ENCODE measurements at places on chromosomes 7 and 10. TPM values are rescaled to one million over a fixed set of nuclear protein-coding genes. Genes with fewer than 3 reads are reported as not detected.

The ASB10 gene
- not detected for total RNA-seq

The SUV39H2 gene
- total RNA-seq = 34.6 TPM

The SDK1 gene
- 0.05 TPM for total RNA-seq

GRCh38 chr7:150734254-150734653 lies 3.0 kb upstream of the GIMAP5 start:
- DNase-seq = peak; percentile 20

- no peak for DNase-seq
Measured at GRCh38 chr10:43059828-43060227, 17.0 kb upstream of the RET start.

GRCh38 chr7:121301446-121302213 lies 27.2 kb upstream of the WNT16 start:
- no peak for DNase-seq

DNA sequence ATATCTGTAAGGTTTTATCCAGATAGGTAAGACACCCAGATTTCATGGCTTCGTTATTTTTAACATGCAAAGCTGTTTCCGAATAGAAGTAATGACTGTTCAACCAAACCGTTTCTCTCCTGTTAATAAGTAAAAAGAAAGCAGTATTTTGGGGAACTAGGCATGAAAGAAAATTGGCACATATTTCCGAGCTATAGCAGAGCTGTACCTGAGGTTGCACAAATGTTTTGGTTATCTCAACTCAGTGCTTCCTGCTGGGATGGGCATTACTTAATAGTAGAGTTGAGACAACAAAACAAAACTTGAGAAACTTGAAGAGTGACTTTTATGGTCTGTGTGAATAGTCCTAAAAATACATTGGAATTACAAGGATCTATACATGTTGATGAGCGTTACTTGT lies 564.3 kb upstream of the SORCS1 start:
- no peak for DNase-seq

Data from activated CD8-positive, alpha-beta T cell treated with anti-CD3 and anti-CD28 coated beads, Interleukin-2, amount 10 ng/mL, durations not matched to agents 7 days and 5 days (primary cell).